OCI-LY7 (cell line): ENCODE measurements at places on chromosomes 1 and 21. TPM values are rescaled to one million over a fixed set of nuclear protein-coding genes. Genes with fewer than 3 reads are reported as not detected.

- DNase-seq, result peak; percentile 45
Observed at GRCh38 chr1:8465013-8465412, 147.1 kb downstream of the SLC45A1 start.

- no peak for DNase-seq
Observed at GRCh38 chr21:37208741-37209225, 58.4 kb downstream of the VPS26C start.

Gene ZNF683
- not detected in 2 replicates for total RNA-seq

- no peak for DNase-seq
Observed at GRCh38 chr1:173771560-173771959, 52.9 kb upstream of the DARS2 start.

Gene SPRR2F
- total RNA-seq, result not detected in 2 replicates

DNA sequence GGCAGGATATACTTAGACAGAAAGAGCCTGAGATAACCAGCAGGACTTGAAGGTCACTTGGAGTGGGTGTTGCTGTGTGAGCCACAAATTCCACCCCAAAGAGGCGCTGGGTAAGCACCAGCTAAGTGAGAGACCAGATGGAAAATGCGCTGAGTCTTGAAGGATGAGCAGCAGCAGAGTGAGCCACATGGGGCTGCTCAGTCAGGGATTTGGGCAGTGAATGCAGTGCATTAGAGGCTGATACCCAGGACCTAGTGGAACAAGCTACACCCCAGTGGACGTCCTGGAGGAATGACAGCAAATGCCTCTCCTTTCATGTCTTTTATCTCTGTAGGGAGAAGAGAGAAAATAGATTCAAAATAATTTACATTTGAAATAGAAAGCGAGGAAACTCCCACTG, 11.3 kb downstream of the GRIK1 start:
- no peak for DNase-seq

Gene KCNA3
- total RNA-seq, result 43.6 and 54.5 TPM in 2 replicates

GRCh38 chr21:33937931-33938339, 22.3 kb upstream of the ATP5PO start:
- no peak for DNase-seq

Gene CATSPER4
- not detected in 2 replicates for total RNA-seq

Gene CAP1
- total RNA-seq, result 276 and 296 TPM in 2 replicates

DNA sequence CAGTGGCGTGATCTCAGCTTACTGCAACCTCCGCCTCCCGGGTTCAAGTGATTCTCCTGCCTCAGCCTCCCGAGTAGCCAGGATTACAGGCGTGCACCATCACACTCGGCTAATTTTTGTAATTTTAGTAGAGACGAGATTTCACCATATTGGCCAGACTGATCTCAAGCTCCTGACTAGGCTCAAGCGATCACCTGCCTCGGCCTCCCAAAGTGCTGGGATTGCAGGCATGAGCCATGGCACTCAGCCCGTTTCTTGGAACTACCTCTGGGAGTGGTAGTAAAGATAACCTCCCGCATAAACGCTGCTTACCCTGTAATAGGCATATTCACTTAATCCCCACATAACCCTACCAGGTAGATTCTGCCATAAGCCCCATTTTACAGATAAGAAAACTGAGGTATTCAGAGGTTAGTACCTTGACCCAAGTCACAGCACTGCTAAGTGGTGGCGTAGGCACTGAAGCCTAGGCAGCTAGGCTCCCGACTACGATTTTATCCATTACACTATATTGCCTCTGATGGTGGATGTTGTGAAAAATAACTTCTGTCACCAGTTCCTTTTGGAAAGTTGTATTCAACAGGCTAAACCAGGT, 143.8 kb downstream of the SDCCAG8 start:
- DNase-seq, result no peak

Gene IL10
- total RNA-seq, result not detected in 2 replicates

DNA sequence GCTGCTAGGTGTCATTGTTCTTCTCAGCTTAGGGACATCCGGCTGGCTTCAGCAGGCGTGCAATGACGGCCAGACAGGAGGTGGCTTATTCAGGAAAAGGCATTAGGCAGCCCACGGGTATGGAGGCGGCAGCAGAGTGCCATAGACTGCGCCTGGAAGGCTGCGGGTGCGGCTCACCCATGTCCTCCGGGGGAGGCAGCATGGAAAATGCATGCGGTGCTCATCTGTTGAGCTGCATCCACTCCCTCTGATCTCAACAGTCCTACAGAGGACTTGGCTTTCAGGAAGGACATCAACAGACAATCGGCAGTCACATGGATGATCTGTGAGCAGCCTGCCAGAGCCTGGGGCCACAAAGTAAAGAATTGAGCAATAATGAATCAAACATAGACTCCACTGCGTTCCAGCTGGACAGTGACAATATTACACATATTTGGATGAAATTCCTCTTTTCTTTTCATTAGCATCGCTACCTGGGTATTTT, 42.9 kb downstream of the UMODL1 start:
- DNase-seq, result no peak

DNA sequence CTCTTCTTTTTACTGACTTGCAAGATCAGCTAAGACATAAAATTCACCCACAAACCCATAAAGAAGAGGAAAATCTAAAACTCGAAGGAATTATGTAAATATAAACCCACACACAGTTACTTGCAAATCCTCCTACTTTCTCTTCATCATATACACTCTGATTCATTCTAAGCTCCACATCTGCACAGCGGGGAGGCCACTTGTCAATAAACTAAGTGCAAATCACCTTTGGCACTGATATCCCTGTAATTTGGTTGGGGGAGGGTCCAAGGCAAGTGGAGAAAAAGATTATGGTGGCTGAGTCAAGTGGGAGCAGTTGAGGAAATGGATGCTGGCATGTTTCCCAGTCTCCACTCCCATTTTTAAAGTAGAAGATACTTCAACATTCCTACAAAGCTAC, 596.5 kb downstream of the MATN1 start:
- DNase-seq, result no peak

DNA sequence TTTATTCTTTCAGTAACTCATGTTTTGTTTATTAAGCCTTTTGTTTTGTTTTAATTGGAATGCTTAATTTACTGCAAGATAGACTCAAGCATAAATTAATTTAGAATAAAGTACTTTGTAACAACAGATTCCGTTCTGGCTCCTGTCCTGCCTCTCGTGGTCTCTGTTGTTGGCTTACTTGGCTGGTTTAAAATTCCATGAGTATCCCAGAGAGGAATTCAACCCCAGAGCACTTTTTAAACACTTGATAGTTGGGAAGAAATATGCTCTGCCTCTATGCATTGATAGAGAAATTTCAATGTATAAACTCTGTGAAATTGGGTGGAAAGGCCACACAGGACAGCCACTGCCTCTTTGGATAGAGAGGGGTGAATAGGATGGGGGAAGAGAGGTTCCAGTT, 89.7 kb downstream of the ATP5PO start:
- no peak for DNase-seq

- DNase-seq, result peak; percentile 95
Observed at GRCh38 chr1:111755331-111756123, at the start of gene DDX20. Gene DDX20, plus strand, starts transcription at chr1:111755901. Its CDS starts 24 bp downstream, at chr1:111755925.

DNA sequence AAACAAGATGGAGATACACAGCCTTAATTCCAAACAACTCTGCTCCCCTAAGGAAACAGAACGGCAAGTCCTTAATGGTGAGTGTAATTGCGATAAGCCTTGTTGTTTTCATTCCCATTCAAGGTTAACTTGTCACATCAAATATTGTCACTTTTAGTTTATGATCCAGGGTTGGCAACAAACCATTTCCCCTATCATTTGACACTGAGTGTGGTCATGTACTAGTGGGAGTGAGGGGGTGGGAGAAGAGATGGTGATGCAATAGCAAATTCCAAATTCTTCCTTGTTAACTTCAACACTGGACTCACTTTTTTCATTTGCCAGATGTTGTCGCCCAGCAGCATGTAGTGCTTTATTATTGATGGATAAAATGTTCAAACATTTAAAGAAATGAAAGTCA, 140.4 kb downstream of the ZNF326 start:
- DNase-seq, result no peak

- no peak for DNase-seq
Observed at GRCh38 chr1:56380531-56380930, 198.8 kb downstream of the PLPP3 start.

Gene UBL4B
- not detected in 2 replicates for total RNA-seq

DNA sequence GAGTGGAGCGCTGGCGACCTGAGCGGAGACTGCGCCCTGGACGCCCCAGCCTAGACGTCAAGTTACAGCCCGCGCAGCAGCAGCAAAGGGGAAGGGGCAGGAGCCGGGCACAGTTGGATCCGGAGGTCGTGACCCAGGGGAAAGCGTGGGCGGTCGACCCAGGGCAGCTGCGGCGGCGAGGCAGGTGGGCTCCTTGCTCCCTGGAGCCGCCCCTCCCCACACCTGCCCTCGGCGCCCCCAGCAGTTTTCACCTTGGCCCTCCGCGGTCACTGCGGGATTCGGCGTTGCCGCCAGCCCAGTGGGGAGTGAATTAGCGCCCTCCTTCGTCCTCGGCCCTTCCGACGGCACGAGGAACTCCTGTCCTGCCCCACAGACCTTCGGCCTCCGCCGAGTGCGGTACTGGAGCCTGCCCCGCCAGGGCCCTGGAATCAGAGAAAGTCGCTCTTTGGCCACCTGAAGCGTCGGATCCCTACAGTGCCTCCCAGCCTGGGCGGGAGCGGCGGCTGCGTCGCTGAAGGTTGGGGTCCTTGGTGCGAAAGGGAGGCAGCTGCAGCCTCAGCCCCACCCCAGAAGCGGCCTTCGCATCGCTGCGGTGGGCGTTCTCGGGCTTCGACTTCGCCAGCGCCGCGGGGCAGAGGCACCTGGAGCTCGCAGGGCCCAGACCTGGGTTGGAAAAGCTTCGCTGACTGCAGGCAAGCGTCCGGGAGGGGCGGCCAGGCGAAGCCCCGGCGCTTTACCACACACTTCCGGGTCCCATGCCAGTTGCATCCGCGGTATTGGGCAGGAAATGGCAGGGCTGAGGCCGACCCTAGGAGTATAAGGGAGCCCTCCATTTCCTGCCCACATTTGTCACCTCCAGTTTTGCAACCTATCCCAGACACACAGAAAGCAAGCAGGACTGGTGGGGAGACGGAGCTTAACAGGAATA, 4.2 kb downstream of the TFAP2E start:
- peak; percentile 87 for DNase-seq

DNA sequence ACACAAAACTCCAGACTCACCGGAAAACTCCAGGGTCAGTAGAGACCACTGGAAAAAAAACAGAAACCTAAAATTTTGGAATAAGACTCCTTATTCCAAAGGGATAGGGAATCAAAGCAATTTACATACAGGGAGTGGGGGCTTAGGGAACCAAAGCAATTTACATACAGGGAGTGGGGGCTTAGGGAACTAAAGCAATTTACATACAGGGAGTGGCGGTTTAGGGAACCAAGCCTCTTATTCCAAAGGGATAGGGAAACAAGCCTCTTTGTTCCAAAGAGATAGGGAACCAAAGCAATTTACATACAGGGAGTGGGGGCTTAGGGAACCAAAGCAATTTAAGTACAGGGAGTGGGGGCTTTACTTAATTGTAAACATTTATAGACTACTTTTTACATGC, 28.4 kb upstream of the TTLL7 start:
- DNase-seq, result no peak

- DNase-seq, result no peak
Observed at GRCh38 chr21:32328595-32328994, 29.9 kb downstream of the MRAP start.

Gene SPRR5
- total RNA-seq, result not detected in 2 replicates
